ENCODE measurements at places on chromosomes 12 and 14.

- DNase-seq = no peak
Observed at GRCh38 chr12:66808606-66809005, 129.7 kb upstream of the GRIP1 start.

DNA sequence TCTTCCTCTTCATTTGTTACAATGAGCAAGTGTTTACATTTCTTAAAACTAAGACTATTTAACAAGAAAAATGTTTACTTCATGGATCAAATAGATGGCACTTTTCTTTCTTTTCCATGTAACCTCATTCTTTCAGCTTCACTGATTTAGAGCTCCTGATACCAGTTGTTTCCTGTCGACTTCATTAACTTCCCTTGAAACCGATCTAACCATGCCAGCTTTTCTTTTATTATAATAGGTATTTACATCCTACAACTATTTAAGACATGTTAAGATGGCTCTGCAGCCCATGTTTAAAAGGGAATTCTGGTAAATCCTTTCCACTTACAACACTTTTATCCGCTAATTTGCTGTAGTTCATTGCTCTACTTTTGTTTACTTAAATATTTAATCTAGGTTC, 107.3 kb upstream of the DCN start:
- no peak for DNase-seq

DNA sequence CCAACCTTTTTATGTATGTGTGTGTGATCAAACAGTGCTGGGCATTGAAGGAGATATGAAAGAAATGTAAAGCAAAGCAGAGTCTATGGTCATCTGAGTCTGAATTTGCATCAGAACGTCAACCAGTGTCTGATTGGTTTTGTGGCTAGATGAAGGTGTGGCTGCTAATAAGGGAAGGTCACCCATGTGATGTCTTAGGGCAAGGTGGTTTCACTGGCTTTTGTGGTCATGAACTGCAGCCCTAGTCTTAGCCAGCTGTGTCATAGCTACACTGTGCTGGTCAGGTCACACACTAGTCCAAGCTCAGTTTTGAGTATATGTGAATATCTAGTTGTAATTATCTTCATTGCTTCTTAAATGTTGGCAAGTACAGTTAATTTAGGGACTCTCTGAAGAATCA, 105.8 kb downstream of the TGFB3 start:
- DNase-seq = no peak

DNA sequence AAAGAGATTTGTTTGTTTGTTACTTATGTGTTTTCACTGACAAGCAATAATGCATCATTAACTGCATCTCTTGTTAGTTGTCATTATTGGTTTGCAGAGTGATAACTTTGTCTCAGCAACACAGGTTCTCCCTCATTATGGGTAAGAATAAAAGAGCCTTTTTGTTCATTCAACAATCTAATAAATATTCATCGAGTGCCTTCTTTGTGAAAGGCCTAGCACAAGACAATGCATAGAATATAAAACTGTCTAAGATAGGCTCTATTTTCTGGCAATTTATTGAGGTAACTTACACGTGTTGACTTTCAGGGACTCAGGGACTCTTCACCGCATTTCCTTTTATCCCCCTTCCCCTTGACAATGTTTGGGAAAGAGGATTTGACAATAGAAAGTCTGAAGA, 95.5 kb upstream of the KRR1 start:
- no peak for DNase-seq

DNA sequence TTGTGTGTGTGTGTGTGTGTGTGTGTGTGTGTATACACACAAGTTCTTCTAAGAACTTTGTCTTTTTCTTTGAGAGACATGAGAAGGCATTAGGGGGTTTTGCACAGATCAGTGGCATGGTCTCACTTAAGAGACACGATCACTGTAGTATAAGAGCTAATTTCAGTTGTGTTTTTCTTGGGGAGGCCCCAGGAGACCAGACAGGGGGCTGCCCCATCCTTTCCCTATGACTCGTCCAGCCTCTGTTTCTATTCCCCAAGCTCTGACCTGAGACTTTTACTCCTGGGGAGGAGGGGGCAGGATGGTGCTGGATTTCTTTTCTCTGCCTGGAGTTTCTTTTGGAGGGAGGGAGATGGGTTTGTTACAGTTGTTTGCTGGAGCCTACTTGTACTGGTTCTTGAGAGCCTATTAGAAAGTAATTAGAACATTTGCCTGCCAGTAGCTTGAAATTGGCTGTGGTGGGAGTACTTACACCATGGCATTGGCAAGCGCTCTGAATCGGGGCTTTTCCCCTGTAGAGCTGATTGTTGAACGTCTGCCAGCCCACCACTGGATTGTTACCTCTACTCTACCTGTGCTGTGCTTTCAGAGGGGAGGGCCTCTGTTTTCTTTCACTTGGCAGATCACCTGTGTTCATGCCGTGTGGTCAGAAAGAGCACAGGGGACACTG, 109.5 kb downstream of the TSPAN9 start:
- DNase-seq = no peak

GRCh38 chr12:23472329-23472971, 477.0 kb downstream of the SOX5 start:
- no peak for DNase-seq

- DNase-seq = no peak
Observed at GRCh38 chr14:74401504-74402241, 24.3 kb downstream of the SYNDIG1L start.
